Omental fat pad (tissue), 4 donors: ENCODE measurements at places on chromosomes 3 and 15.

- no peak for DNase-seq
Measured at GRCh38 chr3:70010346-70010745, 10.8 kb downstream of the SAMMSON start.

GRCh38 chr3:128217702-128218547 lies 64.6 kb downstream of the EEFSEC start:
- DNase-seq: no peak

GRCh38 chr15:75143738-75144334 lies 57.8 kb upstream of the C15orf39 start:
- DNase-seq: no peak

DNA sequence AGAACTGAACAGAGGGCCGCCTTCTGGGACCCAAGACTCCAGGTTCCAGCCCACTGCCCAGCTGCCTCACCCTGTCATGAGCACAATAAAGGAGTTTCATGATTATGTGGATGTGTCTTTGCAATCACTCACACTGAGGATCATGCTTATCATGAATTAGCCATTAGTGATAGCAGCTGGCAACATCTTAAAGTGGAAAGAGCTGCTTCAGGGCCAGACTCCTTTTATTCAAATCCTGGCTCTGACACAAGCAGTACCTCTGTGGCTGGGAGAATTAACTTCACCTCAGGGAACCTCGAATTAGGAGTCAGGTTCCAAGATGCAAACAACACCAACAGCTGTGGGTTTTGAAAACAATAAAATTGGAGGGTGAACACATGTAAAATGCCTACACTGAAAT lies 6.6 kb upstream of the SCAP start:
- no peak for DNase-seq

GRCh38 chr15:88625943-88626741 lies 5.0 kb downstream of the AEN start:
- no peak for DNase-seq

GRCh38 chr3:28935146-28935545 lies 345.7 kb upstream of the RBMS3 start:
- no peak for DNase-seq

DNA sequence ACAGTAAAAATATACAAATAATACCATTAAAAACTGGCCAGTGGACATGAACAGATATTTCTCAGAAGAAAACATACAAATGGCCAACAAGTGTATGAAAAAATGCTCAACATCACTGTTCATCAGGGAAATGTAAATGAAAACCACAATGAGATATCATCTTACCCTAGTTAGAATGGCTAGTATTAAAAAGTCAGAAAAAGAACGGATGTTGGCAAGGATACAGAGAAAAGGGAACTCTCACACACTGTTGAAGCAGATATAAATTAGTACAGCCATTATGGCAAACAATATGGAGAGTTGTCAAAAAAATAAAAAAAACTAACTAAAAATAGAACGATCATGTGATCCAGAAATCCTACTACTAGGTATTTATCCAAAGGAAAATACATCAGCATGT lies 222.7 kb upstream of the NAALADL2 start:
- DNase-seq: no peak

DNA sequence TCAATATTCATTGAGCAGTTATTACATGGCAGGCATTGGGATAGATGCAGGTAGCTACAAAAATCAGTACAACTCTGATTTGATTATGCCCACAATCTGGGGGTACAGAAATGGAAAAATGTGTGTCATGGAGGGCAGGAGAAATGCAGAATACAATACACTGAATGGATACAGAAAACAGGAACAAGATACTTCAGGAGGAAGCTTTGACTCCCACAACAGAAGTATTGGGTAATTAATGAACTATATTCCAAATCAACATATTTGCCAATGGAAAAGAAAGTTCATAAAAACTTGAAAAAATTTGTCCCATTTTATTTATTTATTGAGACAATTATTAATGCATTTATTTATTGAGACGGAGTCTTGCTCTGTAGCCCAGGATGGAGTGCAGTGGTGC lies 207.0 kb downstream of the SUCLG2 start:
- DNase-seq: no peak

DNA sequence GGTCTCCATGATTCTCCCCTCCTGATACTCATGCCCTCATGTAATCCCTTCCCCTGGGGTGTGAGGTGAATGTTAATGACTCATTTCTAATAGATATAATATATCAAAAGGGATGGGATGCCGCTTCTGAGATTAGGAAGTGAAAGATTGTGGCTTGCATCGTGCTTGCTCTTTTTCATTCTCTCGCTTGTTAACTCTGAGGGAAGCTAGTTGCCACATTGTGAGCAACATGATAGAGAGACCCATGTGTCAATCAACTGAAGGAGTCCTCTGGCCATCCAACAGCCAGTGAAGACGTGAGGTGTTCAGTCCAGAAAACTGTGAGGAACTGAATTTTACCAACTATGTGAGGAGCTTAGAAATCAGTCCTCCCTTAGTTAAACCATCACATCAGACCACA lies 28.9 kb upstream of the DRD3 start:
- no peak for DNase-seq

DNA sequence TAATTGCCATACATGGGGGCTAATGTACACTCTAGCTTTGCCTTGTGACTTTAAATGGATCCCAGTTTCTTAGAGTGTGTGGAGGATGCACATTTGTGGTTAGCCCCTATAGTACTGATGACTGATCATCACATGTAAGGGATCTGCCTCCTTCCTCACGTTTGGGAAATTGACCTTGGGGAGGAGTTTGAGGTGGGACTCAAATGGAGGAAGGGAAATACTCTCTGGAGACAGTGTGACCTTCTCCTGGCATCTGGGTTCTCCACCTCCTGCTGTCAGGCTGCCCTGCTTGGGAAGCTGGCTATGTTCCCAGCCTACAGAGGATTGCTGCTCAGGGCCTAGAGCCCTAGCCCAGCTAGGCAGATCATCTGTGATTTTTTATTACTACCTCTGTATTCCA lies 48.7 kb downstream of the PPM1L start:
- DNase-seq: no peak

DNA sequence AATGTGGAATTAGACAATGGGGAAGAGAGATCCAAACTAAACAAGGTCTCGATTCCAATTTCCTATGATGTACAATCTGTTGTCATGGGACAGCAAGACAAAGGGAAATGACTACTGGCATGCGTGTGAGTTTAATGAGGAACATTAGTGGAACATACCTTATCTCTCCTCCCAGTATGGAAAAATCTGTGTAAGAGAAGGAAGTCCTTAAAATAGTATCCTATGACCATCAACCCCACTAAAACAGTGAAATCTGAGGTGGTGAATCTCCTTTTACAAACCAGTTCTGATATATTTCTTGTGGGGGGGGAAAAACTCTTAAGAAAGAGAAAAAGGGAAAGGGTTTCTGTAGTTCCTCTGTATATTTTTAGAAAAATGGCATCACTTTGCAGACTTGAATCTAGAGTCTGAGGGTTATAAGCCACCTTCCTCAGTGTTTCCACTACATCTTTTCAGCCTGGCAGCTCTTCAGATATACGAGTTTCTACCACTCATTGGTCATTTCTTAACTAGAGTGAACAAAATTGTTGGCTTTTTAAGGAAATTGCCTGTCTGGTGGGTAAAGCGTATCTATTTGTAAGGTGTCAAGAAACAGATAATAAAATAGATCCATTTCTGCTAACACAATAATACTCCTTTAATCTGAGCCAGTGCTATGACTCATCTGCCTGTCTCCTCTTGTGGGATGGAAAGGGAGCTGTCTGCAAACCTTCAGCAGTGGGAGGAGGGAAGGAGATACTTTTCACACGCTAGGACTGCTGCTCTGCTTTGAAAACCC lies 3.0 kb upstream of the TNFAIP8L3 start:
- no peak for DNase-seq

GRCh38 chr3:120203016-120203415 lies 82.0 kb downstream of the GPR156 start:
- no peak for DNase-seq

DNA sequence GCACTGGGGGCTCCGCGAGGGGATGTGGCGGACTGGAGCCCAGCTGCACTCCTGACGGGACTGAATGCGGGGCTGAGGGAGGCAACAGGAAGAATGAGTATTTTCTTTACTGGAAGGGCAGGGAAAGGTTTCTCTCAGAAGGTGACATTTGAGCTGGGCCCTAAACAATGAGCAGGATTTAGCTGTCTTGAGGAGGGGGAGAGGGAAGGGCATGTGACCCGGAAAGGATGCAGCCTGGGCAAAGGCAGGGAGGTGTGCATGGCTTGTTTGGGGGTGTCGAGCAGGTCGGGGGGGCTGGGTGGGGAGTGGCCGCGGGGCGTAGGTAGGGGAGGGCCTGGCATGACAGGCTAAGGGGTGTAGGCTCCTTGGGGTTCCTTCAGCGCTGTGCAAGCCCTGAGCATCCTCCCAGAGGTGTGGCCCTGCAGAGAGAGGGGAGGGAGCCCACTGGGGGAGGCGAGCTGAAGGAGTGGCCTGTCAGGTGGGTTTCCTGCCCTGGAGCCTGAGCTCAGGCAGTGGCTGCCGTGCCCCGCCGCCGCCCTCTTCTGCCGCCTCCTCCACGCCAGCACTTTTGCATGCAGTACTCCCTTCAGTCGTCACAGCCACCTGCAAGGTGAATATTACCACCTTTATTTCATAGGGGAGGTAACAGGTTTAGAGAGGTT lies 17.2 kb upstream of the ANKDD1A start:
- DNase-seq: no peak

GRCh38 chr3:52126036-52126435 lies 28.2 kb downstream of the POC1A start:
- no peak for DNase-seq

GRCh38 chr15:88580532-88580931 lies 34.1 kb upstream of the DET1 start:
- DNase-seq: no peak

GRCh38 chr3:128931046-128931445 lies 51.6 kb downstream of the ACAD9 start:
- DNase-seq: no peak

DNA sequence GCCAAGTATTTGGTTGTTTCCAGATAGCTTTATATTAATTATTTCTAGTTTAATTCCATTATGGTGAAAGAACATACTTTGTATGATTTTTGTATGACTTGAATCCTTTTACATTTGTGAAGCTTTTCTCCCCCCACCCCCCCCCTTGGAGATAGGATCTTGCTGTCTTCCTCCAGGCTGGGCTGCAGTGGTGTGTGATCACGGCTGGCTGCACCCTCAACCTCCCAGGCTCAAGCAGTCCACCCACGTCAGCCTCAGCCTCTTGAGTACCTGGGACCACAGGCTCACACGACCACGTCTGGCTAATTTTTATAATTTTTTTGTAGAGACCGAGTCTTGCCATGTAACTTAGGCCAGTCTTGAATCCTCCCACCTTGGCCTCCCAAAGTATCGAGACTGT lies 29.5 kb downstream of the ARL8B start:
- DNase-seq: no peak

- DNase-seq: no peak
Measured at GRCh38 chr3:126732281-126733060, 28.4 kb downstream of the CHCHD6 start.

DNA sequence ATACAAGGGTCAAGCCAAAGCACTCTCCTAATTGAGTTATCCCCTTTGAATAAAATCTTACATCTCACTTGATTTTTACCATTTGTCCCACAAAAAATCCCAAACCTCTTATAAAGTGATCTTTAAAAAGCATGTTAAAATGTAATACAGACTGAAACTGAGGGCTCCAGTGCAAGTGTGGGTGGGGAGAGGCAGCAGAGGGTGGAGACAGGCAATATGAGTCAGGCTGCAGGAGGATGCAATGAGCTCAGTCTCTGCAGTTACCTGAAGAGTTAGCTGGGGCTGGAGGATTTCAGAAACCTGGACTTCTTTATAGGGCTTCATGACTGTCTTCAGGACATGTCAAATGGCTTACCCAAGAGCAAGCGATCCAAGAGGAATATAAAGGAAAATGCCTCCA lies 14.2 kb upstream of the COLQ start:
- DNase-seq: no peak
